ENCODE measurements at places on chromosomes 16 and 17. TPM values are rescaled to one million over a fixed set of nuclear protein-coding genes. Genes with fewer than 3 reads are reported as not detected.

DNA sequence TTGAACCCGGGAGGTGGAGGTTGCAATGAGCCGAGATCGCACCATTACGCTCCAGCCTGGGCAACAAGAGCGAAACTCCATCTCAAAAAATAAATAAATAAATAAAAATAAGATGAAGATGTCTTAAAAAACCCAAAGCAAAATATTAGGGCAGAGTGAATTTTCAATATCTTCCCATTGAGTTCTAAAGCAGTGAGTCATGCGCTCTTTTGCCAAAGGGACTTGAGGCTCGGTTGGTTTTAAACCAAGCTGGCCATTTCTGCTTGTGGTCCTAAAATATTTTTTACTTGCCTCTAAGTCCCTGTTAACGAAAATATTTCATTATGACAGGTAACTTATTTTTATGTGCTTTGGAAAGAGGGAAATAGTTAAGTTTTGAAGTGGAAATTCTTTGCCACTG lies 4.7 kb downstream of the PAFAH1B1 start:
- no peak for DNase-seq

DNA sequence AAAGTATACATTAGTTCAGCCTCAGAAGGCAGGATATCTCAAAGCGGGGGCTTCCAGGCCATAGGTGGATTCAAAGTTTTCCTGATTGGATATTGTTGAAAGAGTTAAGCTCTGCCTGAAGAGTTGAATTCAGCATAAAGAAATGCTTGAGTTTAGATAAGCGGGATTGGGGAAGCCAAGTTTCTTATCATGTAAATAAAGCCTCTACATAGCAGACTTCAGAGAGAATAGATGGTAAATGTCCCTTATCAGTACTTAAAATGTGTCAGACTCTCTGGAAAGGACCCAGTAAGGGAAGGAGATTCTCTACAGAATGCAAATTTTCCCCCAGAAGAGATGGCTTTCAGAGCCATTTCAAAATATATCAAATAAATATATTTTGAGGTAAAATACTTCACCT lies 423.5 kb downstream of the SHISA9 start:
- DNase-seq: no peak

GRCh38 chr17:17963066-17963465 lies 9.1 kb downstream of the TOM1L2 start:
- DNase-seq: no peak

DNA sequence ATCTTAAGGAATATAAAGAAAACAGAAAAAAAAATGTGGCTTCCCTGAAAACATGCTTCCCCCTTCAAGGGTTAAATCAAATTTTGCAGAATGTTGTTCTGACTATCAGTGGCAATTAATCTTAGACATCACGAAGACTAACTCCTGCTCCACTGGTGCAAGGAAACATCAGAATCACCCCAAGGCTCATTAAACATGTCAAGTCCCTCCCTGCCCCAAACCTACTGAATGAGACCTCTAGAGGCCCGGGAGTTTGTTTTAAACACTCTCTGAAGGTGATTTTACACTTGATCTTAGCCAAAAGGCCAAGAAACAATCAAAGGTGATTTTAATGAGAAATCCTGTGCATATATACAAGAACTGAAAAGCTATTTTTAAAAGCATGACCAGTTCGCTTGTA lies 18.3 kb downstream of the PSME3IP1 start:
- no peak for DNase-seq

GRCh38 chr17:18949566-18949965 lies 2.4 kb upstream of the SLC5A10 start:
- no peak for DNase-seq

GRCh38 chr17:59413014-59413766 lies 81.7 kb downstream of the YPEL2 start:
- DNase-seq: no peak

CHRNB1 gene
- 7.7 TPM for total RNA-seq

METRNL gene
- 116 TPM for total RNA-seq
